Substantia nigra (tissue), 51 donors: ENCODE measurements at places on chromosomes 5 and 9.

- DNase-seq: no peak
Observed at GRCh38 chr5:175596761-175597189, 61.1 kb upstream of the HRH2 start.

GRCh38 chr9:93979721-93980120 is 24.6 kb upstream of the BARX1 start:
- DNase-seq: no peak

GRCh38 chr5:37626266-37626665 is 213.6 kb downstream of the GDNF start:
- DNase-seq: no peak

DNA sequence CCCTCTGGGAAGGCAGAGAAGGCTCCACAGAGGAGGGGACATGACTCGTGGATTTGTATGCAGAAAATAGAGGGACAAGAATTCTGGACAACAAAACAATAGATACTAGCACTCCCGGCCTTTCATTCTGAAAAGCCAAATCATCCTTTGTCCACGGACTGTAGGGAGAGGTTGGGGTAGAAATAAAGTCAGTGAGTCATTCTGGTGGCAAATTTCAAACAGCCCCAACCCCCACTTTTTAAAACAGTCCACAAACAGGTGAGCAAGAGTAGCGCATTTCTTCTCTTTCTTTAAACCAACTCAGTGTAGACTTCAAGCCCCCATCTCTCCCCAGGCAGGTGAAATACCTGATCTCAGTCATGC is 56.1 kb downstream of the PTPDC1 start:
- DNase-seq: no peak

DNA sequence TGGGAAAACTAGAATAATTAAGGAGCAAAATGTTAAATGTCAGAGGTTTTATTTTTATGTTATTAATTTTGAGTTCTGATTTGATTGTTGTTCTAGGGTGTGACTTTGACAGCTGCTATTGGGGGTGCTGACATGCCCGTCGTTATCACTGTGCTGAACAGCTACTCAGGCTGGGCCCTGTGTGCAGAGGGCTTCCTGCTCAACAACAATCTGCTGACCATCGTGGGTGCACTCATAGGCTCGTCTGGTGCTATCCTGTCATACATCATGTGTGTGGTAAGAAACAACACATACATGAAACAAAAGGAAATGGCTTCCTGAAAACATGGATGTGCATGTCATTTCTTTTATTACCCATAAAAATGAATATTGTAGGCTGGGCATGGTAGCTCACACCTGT is 56.1 kb downstream of the NNT start:
- DNase-seq: no peak

DNA sequence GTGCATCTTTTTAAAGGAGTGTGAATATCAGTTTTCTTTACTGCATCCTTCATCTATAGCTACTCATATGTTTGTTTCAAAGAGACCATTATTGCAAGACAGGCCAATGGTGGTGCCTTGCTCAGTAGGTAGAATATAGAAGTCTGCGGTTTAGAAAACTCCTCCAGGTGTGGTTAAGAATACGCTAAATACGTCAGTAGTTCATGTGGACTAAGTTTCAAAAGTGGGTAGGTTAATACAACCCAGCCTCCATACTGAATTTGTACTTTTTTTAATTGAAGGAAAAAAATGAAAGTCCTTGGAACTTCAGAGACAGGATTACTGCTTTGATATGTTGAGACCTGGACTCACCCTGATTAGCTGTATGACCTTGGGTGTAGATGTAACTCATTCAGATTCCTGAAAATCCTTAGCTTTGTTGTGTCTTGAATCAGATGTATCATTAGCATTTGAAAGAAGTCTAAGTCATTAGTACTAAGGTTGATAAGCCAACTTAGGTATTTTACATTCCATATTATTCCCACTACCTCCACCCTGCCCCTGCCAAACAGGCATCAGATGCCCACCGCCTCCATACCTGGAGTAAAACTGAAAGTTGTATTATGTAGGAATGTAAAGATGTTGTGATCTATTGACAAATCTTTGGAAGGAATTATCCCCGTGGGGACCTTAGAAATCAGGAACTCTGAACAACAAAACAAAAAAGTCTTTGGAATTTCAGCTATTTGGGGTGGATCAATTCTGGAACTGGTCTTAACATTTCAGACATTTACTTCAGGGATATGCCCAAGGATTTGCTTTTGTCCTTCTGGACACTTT is 6.1 kb downstream of the BASP1 start:
- DNase-seq: no peak

GRCh38 chr5:38755181-38755580 is 90.6 kb upstream of the OSMR start:
- no peak for DNase-seq

- no peak for DNase-seq
Observed at GRCh38 chr5:95375591-95375990, 15.6 kb upstream of the FAM81B start.

DNA sequence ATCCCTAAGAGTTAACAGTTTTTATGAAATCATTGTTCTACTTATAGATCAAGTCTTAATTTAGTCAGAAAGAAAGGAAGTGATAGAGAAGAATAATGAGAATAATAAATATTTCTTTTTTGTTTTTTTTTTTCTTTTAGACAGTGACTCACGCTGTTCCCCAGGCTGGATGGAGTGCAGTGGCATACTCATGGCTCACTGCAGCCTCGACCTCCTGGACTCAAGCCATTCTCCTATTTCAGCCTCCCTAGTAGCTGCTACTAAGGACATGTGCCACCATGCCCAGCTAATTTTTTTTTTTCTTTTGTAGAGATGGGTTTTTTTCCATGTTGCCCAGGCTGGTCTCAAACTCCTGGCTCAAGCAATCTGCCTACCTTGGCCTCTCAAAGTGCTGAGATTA is 11.0 kb downstream of the IFNA21 start:
- no peak for DNase-seq

- DNase-seq: no peak
Observed at GRCh38 chr5:8906303-8906967, 639.4 kb downstream of the SEMA5A start.

DNA sequence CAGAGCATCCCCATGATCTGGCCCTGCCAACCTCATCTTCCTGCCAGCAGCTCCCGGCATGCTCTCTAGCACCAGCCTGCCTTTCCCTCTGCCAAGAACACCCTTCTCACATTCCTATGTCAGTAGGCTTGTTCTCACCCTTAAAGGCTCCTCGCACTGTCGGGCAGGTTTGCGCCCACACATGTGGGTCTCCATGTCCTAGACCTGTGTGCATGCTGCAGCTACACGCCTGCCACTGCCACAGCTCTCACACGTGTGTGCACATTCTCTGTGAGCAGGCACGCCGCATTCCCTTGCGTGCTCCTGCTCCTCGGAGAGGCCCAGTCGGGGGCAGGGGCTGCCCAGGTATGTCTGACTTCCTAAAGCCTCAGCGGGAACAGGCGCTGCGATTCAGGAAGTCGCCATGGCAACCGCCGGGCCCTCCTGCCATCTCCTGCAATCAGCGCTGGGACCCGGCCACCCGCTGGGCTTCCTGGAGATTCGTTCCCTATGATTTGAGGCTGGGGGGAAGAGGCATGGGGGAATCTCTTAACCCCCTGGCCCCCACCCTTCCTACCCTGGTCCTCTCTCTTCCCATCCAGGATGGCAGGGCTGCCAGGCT is 28.1 kb downstream of the NDUFA8 start:
- no peak for DNase-seq

GRCh38 chr9:127489471-127490115 is 38.3 kb downstream of the LRSAM1 start:
- DNase-seq: no peak

DNA sequence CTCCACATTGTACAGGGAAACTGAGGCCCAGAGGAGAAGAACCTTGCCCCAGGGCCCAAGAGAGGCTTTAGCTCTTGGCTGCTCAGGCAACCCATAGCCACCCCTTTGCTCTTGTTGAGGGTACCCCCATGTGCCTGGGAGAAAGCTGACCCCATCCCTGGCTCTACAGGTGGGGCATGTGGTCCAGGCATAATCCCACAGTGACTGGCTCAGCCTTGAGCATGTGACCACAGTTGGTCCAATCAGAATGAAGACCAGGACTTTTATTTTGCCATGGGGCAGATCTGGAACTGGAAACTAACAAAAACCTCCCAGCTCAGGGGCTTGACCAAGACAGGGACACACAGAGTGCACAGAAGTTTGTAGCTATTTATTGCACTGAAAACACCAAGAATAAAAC is 29.3 kb downstream of the SLC6A7 start:
- no peak for DNase-seq

GRCh38 chr9:127455324-127455992 is 4.1 kb downstream of the LRSAM1 start:
- no peak for DNase-seq

DNA sequence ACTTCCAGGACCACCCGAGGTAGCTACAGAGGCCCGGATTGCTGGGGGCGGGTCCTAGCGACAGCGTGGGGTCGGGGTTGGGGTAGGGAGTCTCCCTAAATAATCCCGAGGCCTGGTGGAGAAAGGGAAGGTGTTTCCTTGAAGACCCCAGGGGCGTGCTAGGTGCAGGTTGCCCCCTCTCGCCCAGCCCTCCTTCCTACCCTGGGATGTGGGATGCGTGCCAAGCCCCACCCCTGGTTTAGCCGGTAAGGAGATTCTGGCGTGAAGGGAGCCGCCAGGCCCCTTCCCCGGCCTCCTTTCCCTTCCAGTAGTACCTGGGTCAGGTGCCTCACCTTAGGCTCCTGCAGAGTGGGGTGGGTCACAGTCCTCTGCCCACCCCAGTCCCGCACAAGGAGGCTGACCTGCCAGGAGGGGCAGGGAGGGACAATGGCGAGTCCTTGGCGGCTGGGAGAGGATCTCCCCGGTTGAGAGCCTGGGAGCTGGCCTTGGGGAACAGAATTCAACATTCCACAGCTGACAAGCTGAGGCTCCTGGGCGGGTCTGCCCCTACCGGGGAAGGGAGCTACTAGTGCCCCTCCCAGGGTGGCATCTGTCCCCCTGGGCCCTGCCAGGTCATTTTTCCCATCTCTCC is 674 bp downstream of the TSPAN17 start:
- DNase-seq: no peak
